ENCODE measurements at places on chromosomes 2 and 18.

DNA sequence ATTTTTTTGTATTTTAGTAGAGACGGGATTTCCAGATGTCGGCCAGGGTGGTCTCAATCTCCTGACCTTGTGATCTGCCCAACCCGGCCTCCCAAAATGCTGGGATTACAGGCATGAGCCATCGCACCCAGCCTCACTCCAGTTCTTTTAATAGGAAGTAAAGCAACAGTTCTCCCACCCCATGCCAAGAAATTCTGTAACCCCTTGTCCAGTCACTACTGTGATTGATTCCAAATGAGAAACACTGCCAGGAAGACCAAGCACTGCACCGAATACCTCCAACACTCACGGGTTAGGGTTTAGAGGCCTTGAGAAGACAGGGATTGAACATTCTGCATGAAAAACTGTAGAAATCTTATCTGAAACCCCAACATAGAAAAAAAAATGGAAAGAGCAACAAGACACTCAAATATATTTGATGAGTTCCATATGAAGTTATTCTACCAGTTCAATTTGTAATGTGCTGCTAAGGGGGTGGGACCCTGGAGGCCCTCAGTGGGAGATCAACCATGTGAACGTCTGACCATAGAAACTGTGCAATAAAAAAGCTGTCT lies 48.2 kb upstream of the BIN1 start:
- no peak for DNase-seq

DNA sequence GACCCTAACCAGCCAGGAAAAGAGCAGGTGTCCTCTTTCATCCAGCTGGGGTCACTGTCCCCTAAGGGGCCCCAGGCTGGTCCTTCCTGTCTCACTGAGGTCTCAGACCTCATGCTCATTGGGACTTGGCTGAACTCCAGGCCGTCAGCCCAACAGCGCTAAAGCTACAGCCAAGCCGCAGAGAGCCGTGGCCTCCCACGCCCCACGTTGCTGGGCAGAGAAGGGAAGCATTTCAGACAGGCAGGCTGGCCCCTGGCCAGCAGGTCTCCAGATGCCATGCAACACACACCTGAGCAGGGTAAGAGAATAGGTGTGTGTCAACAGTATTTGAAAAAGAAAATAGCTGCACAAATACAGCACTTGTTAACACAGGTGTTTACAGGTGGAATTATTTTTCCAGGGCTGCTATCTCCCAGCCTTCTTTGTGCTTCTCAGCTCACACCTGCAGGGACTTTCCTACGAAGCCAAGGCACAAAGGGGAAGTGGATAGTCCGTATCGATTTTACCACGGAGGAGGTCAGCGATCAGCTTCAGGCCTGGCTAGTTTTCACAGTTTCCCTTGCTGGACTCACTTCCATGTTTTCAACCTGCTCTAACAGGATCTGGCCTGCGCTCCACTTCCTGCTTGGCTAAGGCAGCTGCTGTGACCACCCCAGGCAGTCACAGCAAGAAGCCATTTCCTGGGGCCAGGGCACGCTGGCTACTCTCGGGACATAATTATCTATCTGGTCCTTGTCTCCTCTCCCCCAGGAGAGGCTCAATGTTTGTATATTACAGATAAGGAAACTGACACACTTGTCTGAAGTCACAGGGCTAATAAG lies 156.1 kb upstream of the ID2 start:
- DNase-seq: no peak

GRCh38 chr2:202100176-202100575 lies 27.1 kb downstream of the KIAA2012 start:
- DNase-seq: no peak

DNA sequence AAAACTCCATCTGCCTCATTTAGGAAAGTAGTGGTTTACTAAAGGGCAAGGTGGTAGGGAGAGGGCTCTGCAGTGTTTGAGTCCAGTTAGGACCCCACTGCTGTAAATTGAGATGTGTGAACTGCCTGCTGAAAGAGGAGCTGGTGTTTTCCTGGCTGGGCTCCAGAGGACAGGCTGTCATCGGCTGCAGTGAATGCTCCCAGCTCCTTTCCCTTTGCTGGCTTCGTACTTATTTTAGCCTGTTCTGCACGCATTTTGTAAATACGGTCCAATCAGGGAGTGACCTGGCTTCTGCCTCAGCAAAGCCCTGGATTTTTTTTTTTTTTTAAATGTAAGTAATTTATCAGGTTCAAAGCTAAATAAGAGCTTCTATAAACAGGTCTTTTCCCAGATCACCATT lies 37.5 kb downstream of the SLC4A3 start:
- DNase-seq: no peak

DNA sequence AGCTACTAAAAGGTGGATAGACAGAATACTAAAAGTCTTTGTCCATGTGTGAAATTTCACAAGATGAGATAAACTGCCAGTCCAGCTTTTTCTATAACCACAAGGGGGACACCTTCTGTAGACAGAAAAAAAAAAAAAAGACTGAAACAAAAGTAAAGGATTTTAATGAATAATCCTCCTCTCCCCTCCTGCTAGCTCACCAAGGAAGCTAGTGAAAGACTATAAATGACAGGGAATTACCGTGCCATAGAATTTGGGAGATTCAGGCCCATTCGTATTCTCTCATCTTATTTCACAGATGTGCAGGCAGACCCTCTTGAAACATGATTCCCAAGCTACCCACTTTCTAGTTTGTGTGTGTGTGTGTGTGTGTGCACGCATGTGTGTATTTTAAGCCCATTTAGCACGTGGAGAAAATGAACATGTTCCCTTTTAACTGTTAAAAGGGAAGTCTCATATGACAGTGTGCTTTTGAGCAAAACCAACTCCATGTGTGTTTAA lies 36.3 kb upstream of the SLC8A1 start:
- no peak for DNase-seq

DNA sequence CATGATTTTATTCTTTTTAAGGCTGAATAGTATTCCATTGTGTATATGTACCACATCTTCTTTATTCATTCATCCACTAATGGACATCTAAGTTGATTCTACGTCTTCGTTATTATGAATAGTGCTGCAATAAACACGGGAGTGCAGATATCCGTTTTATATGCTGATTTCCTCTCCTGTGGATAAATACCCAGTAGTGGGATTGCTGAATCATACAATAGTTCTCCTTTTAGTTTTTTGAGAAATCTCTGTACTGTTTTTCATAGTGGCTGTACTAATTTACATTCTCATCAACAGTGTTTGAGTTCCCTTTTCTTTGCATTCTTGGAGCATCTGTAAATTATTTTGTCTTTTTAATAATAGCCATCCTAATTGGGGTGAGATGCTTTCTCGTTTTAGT lies 114.5 kb downstream of the RGPD3 start:
- DNase-seq: no peak

- DNase-seq: no peak
These were observed 141.6 kb downstream of the SRBD1 start for GRCh38 chr2:45469314-45470099.

DNA sequence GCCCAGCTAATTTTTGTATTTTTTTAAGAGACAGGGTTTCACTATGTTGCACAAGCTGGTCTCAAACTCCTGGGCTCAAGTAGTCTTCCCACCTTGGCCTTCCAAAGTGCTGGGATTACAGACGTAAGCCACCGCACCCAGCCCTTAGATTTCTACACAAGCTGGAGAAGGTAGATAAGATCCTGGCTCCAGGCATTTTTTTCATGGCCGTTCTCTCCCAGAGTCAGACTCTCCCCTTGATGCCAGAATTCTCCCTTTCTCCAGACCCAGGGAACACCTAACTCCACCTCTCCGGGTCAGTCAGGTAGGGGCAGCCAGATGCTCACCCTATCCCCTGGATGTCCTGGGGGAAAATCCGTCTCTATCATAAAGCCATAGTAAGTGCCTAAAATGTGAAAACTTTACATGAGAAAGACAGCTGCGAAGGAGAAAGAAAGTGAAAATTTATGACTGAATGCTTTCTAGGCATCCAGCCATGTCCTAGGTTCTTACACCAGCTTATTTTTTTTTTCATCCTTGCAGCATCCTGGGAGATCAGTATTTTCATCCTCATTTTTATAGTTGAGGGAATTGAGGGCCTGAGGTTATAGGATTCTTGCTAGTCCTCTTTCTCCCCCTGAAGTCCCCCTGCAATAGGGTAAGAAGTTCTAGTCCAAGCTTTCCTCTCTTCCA lies 16.3 kb downstream of the SIX3 start:
- no peak for DNase-seq

DNA sequence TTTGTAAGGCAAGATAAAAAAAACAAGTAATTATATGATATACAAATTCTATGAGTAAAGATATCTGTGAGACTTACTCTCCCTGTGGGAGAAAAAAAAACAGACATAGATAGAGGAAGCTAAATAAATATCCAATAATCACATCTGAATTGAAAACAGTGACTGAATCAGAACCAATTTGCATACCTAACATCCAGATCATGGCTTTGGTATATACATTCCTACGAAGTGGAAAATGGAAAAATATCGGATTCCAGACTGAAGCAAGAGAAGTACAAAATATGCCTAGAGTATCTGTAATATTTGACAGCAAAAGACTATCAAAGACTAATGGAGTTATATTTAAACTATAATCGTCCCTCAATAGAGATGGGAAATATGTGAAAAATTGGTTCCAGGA lies 1108.1 kb upstream of the CHAC2 start:
- DNase-seq: no peak

DNA sequence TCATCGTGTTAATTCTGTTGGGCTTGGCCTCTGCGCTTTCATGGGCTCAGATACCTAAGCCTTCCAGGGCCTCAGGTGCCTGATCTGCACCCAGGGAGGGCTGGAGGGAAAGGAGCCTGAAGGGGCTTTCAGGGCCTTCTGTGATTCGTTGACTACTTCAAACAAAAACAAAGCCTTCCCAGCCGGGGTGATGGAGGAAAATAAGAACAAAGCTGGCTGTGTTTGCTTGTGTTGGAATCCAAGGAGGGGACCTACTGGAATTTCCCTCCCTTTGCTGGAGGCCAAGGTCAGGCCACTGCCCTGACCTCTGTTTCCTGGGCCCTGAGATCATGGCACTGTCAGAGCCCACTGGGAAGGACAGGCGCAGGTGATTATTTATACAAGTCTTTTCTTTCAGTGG lies 135.3 kb downstream of the KLHL29 start:
- DNase-seq: no peak

GRCh38 chr18:13268158-13269012 lies 49.8 kb downstream of the LDLRAD4 start:
- no peak for DNase-seq

DNA sequence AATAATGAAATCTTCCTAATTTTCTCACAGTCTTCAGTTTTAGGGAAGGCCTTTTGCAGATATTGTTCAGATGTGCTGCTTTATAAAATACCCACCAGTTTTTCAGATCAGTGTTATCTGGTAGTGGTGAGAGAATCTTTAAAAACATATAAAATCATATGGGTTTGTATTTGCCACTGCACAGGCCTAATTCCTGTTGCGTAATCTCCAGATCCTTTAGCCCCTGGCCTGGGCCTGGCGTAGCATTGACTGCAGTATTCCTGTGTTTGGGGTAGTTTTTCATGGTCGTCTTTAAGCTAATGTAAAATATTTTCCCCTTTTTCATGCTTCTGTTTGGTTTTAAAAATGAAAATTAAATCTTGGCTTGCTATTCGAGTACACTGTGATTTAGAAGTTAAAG lies 43.2 kb downstream of the TSHZ1 start:
- DNase-seq: no peak

DNA sequence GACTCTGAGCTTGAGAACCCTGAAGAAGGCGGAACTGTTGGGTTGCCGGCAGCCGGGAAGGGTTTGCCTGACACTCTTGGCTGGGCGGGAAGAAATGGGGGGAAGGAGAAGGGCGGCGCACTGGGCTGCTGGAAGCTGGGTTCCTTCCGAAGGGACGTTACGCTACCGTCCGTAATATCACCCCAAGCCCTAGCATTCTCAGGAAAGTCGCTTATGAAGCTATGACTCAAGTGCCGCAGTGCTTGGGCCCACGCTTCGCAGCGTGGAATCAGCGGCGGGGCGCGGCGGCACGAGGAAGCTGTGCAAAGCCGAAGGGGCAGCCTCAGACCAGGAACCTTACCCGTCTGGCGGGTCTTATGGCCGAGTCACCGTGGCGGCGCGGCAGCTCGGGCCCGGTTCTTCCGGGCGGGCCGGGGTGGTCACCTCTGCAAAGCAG lies 50.2 kb upstream of the SIGLEC15 start:
- DNase-seq: peak; percentile 59

DNA sequence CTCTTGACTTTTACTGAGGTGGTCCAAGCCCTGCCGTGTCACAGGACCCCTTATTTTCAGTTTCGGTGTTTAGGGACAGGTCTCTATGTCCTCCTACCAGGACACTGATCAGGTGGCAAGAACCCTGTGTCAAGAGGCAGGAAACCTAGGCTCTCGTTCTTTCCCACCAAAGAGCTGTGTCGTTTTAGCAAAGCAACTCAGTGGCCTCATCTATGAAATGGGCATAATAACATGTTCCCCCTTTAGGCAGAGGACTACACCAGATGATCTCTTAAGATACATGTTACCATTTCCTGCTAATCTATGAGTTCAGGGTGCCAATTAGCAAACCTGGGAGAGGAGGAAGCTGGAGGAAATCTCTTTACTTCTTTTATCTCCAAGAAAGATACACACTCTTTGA lies 1.9 kb downstream of the RAB31 start:
- no peak for DNase-seq

DNA sequence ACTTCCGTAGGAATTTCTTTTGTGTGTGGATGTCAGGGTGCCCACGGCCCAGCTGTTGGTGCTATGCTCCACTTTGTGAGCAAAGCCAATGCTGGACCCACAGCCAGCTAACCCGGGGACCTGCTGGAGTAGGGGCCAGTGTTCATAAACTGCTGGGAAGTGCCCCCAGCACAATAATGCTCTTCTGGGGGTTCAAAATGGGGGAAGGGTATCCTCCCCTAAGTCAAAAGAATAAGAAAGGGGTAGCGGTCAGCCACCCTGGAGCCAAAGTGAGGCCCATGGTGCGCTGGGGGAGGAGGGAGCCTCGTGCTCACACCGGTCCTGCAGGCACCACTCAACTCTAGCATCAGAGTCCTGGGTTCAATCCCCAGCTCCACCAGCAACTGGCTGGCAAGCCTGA lies 115.8 kb upstream of the NPAS2 start:
- no peak for DNase-seq

DNA sequence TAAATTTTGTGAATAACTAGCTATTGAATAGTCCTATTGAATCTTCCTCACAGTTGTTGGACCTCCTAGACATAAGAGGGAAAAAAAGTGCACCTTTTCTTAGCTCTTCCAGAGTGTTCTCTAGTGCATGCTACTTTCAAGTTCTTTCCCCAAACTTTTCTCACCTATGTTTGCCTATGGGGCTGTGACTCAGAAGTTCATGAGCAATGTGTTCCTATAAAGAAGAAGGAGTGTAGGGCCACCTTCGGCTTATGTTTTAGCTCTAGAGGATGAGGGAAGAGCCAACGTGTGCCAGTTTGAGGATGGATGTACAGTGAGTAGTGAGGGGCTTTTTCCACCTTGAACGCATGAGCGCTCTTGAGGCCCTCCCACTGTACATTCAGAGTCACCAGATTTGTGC lies 27.0 kb upstream of the HNMT start:
- DNase-seq: no peak

- DNase-seq: no peak
These were observed 91.7 kb downstream of the DTNA start for GRCh38 chr18:34801774-34802173.

DNA sequence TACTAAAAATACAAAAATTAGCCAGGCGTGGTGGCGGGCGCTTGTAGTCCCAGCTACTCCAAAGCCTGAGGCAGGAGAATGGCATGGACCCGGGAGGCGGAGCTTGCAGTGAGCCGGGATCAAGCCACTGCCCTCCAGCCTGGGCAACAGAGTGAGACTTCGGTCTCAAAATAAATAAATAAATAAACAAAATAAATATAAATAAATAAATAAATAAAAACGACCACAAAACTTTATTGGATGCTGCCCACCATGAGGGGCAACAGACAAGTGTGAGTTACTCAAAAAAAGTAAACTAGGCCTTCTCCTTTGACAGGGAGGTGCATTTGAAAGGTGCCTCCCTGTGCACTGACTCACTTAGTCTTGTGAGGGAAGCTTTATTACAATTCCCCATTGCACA lies 50.4 kb downstream of the SLC4A1AP start:
- no peak for DNase-seq

All from CD4-positive, alpha-beta T cell treated with Interleukin-21 for 1 hour (primary cell).